Inflammatory macrophage treated with lipopolysaccharide for 1 hour (primary cell): ENCODE measurements at places on chromosomes 1 and 21.
A peak's percentile ranks its signal among the peaks of the same experiment; 100 is the strongest.

- DNase-seq, result no peak
These were observed 63.2 kb downstream of the SYDE2 start for GRCh38 chr1:85137660-85138059.

GRCh38 chr1:21616372-21616771, 52.8 kb downstream of the RAP1GAP start:
- DNase-seq, result peak; percentile 48

- DNase-seq, result no peak
These were observed 41.8 kb upstream of the PAXBP1 start for GRCh38 chr21:32813265-32813903.

DNA sequence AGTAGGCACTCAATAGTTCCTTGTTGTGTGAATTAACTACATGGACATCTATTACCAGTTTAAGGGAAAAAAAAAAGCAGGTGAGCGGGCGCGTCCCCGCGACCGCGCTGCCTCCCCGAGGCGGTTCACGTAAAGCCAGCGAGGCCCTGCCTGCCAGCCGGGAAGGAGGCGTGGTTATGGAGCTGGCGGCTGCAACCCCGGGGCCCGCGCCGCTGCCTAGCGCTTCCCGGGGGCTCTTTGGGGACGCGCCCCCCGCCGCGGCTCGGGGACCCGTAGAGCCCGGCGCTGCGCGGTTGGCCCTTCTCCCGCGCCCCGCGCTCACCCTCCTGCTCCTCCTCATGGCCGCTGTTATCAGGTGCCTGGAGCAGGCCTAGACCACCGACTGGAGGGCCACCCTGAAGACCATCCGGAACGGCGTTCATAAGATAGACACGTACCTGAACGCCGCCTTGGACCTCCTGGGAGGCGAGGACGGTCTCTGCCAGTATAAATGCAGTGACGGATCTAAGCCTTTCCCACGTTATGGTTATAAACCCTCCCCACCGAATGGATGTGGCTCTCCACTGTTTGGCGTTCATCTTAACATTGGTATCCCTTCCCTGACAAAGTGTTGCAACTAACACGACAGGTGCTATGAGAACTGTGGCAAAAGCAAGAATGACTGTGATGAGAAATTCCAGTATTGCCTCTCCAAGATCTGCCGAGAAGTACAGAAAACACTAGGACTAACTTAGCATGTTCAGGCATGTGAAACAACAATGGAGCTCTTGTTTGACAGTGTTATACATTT, 2.6 kb upstream of the CC2D1B start:
- no peak for DNase-seq

DNA sequence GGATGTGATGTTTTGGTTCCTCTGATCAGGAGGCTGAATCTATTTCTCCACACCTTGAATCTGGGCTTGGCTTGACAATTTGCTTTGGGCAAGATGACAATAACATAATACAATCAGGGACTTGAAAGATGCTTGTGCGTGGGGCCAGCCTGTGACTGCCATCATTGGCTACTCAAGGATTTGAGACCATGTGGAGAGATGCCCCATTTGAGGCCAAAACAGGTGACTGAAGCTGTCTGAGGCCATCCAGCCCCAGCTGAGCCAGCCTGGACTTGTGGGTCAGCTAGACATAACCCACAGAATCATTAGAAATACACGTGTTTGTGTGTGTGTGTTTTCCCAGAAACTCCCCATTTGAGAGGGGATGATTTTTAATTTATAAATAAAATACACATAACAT, 421.5 kb downstream of the PTPRU start:
- no peak for DNase-seq

- DNase-seq, result no peak
These were observed 1.4 kb downstream of the S100A12 start for GRCh38 chr1:153374071-153374470.

GRCh38 chr1:234724516-234725176, 114.7 kb upstream of the IRF2BP2 start:
- no peak for DNase-seq
